CD4-positive, alpha-beta T cell treated with Interleukin-12 subunit alpha and Interleukin-12 subunit beta, for 1 hour (primary cell): ENCODE measurements at places on chromosomes 2 and 18.

DNA sequence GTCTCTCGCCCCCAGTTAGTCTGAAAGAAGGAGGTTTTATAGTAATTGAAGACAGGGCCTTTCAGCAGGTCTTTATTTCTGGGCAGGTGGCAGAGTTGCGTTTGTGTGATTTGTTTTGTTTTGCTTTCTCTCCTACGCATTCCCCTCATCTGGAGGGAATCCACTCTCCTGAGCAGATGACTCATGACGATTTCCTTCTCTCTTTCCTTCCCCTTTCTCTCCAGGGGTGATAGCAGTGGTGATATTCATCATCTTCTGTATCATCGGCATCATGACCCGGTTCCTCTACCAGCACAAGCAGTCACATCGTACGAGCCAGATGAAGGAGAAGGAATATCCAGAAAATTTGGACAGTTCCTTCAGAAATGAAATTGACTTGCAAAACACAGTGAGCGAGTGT is 888.8 kb downstream of the CNTNAP5 start:
- DNase-seq = no peak

DNA sequence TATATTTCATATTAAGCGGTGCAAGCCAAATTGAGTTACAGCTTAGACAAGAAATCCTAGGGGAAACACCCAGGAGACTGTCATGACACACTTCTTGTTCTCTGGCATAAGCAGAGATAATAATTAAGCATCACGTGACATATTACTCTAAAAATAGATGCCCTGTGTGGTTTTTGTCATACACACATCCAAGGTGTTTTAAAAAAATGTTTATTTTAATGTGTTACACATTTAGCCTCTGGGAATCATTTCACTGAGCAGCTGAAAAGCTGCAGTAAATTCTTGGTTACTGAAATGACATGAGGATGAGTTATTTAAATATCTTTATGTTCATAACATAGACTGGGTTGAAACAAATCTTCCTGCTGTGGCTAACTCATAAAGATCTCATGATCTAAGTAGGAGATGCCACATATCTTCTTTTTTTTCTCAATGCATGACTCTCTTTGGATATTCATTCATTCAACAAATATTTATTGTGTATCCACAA is 38.0 kb upstream of the ERMN start:
- peak; percentile 15 for DNase-seq

DNA sequence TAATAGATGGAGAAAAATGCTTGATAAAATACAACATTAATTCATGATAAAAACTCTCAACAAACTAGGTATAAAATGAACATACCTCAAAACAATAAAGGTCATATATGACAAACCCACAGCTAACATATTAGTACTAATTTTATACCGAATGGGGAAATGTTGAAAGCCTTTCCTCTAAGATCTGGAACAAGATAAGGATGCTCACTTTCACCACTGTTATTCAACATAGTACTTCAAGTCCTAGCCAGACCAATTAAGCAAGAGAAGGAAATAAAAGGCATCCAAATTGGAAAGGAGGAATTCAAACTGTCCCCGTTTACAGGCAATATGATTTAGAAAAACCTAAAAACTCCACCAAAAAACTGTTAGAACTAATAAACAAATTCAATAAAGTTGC is 61.5 kb upstream of the CTIF start:
- DNase-seq = no peak

- no peak for DNase-seq
Observed at GRCh38 chr18:42588786-42589185, 526.7 kb downstream of the RIT2 start.

DNA sequence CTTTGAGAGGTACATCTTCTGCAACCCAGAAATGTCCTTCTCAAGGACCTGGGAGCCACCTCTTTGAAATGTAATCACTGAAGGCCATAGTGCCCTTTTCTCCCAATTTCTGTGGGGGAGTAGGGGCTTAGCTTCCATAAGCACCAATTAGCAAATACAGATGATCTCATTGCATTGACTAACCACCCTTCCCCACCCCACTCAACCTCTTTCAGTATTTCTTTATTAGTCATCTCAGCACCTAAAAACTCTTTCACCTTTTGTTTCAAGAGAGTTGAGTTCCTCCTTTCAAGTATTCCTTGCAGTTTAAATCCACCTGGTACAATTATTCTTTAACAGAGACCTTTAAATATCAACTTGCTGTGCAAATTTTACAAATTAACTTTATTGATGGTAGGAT is 1011.8 kb upstream of the CDH2 start:
- DNase-seq = no peak

DNA sequence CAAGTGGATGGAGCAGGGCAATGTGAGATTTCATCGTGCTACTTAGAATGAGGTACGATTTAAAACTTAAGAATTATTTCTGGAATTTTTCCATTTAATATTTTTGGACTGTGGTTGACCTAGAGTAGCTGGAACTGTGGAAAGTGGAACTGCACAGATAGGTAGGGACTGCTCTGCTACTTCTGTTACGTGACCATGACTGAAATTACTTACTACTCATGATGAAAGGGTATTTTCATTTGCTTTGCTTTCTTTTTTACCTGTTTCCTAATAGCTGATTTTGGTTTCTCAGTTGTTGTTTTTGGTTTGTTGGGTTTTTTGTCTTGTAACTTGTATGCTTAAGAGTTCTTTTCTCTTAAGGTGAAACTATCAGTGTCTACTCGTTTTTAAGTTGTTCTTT is 11.4 kb downstream of the UBE2E3 start:
- no peak for DNase-seq

GRCh38 chr2:95056461-95057459 is 31.3 kb downstream of the MAL start:
- no peak for DNase-seq

DNA sequence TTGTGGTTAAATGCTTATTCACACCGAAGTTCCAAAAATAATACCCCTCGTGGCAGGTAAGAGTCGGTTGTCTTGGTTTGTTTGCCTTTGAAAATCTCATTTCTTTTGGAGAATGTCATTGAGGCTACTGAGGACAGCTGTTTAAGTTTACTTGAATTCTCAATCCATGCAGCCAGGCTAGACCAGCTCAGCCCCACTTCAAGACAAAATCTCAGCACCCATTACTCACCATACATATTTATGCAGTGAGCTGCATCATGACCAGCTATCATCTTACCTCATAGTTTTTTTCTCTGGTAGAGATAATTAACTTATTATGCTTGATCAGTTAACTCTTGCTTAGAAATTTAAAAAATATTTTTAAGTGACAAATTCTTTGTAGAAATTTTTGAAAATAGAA is 115.9 kb downstream of the HAUS1 start:
- DNase-seq = no peak

DNA sequence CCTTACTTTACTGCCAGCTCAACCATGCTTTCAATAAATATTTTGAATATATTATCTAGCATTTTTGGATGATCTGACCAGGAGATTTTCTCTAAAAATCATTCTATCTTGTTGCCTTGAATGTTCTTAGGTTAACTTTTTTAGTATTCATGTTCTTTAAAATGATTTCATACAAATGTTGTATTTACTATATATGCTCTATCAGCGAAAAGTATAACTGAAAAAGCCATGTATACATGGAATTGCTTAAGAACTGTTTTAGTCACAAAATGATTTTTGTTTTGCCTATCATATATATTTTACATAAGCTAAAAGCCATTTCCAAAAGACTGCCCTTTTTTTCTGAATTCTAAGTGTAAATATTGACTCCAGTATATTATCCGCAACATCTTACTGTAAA is 213.9 kb downstream of the WDPCP start:
- DNase-seq = no peak

DNA sequence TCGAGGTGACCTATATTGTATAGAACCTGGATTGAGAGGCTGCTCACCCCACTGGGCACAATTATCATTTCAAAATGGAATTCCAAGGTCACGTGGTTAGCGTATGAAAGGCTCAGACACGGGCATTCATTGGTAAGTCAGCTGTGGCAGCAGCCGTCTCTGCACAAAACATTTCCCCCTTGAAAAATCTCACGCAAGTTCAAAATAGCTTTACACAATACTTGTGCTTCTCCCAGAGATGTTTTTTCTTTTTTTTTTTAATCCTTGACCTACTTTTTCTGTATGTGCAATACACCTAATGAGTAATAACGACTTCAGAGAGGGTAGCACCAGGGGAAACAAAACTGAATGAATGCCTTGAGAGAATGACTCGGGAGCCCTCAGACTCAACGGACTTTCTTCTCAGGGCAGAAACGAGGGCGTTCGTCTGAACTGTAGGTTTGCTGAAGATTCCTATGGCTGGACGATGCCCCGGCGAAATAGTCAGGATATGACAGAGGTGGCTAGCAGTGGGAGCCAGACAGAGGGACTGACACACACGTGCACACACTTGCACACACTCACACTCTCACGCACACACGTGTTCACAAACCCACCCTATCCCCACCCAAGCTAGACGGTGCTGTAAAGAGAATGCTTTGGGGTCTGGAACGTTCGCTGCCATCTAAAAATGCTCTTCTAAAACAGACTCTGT is 77.8 kb downstream of the PDCL3 start:
- no peak for DNase-seq

DNA sequence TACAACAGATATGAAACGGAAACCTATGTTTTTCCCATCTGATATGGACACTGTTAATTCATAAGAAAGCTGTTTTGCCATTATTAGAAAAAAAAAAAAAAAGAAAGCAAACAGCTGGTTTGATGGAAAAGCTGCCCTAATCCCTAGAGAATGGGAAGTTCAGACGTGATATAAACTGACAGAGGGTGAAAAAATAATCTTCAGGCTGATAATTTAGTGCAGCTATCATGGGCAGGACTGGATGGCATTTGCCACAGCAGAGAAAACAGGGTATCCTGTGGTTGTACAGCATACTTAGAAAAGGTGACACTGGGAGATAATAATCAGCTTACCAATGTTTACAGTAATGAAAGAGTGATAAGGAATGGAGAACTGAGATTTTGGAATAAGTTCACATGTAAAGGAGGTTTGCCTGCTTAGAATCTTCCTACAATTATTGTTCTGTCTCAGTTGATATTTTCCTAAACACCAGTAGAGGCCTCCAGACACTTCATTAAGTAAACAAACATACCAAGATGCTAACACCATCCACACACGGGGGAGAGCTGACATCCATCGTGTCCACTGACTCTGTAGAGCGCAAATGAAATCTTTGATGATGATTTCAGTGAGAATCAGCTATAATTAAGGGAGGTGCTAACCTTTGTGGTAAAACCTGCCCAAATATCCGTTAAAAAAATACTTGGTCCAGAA is 211.6 kb upstream of the MMADHC start:
- DNase-seq = no peak

DNA sequence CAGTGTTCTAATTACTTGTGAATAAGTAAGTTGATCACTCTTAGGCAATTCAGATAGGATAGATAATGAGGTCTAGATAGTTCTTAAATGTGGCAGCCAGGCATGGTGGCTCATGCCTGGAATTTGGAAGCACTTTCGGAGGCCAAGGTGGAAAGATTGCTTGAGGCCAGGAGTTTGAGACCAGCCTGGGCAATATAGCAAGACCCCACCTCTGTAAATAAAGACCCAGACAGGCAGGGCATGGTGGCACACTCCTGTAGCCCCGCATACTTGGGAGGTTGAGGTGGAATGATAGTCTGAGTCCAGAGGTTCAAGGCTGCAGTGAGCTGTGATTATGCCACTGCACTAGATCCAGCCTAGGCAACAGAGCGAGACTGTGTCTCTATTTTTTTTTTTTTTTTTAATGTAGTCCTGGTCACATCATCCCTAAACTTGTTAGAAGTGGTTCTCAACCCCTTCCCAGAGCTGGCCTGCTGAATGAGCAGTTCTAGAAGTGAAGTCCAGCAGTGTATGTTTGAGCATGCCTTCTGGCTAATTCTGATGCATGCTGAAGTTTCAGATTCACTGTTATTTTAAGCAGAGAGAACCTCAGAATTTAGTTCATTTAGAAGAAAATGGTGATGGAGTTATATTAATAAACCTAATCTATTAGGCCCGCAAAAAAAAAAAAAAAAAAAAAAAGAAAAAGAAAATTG is 306.2 kb downstream of the PRKCE start:
- no peak for DNase-seq

DNA sequence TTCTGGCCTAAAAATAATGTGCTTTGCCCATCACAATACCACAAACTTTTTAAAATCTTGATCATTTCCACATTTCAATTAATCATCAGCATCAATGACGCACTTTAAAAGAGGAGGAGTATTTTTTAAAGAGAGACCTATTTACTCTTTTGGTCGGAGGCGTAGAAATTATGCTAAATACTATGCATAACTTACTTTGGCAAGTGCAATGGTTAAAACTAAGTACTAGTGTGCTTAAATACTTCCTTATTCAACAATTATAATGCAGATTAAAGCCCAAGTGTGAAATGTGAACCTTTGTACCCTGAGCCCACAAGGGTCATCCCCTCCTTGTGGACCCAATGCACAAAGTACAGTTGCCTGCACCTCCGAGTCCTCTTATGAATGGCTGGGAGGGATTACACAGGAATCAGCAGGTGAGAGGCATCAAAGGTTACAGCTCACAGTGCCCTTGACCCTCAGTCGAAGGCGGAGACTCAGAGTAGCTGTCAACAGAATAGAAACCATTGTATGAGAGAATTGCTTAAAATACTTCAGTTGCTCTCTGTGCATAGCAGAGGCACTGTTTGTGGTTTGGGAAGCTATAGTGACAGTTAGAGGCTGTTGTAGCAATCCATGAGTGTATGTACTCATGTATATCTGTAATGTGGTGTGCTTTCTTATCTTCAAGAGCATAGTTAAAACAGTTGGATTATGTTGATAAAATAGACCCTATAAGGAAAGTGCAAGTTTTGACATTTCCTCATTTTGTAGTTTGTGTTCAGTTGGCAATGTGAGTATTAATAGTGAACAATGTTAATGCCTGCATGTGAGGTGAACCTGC is 151.7 kb upstream of the ITGA4 start:
- DNase-seq = peak; percentile 69

GRCh38 chr2:33321236-33321771 is 155.1 kb upstream of the RASGRP3 start:
- no peak for DNase-seq

DNA sequence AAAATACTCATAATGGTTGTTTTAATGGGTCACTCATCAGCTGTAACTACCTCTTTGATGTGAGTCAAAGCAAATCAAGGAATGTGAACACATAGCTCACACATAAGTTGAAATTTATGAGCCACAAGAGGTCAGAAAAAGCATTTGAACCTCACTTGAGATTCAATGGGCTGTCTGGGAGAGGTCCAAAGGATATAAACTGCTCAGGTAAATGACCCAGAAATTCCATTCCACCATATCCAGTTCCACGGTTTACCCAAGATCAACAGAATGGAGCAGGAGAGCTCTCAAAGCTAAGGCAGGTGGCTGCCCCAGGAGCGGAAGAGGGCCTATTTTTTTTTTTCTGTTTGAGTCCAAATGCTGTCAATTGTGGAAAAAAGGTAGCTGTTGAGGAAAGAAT is 464.1 kb downstream of the TNS1 start:
- no peak for DNase-seq

- DNase-seq = no peak
Observed at GRCh38 chr18:28003451-28003850, 173.5 kb downstream of the CDH2 start.

GRCh38 chr2:61758159-61758558 is 95.7 kb downstream of the FAM161A start:
- DNase-seq = no peak

GRCh38 chr2:71486881-71487640 is 33.7 kb downstream of the DYSF start:
- no peak for DNase-seq
